ENCODE measurements at places on chromosomes 12 and 14.

DNA sequence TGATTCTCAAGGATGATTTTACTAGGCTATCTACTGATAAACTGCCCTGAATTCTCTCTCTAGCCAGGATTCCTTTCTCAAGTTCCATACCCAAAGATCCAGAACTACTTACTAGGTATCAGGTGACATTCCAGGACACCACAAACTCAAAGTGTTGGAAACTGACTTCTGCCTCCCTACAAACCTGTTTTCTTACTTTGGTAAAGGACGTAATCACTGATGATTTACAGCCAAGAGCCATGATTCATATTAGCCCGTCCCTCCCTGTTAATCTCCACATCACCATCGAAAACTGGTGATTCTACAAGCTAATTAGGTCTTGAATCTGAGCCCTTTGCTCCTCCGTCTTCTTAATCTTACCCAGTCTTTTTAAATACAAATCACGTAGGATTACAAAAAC lies 1.0 kb upstream of the ATG14 start:
- DNase-seq, result no peak

GRCh38 chr12:19462406-19462805 lies 23.1 kb downstream of the AEBP2 start:
- no peak for DNase-seq

- no peak for DNase-seq
Observed at GRCh38 chr14:38611928-38612327, 356.0 kb upstream of the CLEC14A start.

- no peak for DNase-seq
Observed at GRCh38 chr12:105401198-105401597, 70.7 kb downstream of the C12orf75 start.

DNA sequence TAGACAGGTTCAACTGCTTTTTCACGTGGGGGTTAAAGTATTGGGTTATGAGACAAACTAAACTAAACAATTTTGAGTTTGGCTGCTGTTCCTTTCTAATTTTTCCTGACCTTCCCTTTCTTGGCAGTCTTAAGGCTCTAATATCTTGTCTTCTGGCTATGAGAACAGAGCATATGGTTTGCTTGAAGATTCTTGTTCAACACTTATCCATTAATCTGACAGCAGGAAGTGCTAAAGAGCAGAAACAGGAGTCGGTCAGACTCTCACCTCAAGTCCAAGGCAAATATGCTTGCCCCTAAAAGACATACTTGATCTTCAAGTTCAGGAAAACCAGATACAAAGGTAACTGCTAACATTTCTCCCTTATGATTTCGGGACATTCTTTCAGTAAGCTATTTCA lies 52.6 kb upstream of the KCNJ8 start:
- no peak for DNase-seq

DNA sequence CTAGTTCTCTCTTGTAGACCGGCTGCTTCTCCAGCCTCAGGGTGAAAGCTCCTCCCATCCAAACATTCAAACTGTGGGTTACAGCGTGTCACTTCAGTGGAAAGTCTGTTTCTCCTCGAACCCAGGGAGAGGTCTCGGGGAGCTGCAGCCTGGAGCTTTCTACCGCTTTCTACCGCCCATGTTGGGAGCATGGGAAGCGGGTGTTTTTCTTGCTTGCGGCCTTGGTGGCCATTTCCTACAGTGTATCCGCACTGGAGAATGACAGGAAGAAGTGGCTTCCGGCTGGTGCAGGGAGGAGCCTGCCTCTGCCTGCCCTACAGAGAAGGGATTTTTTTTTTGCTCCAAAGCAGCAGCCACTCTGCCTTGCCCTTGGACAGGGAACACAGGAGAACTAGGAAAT lies 21.2 kb downstream of the ZFP36L1 start:
- DNase-seq, result no peak

- DNase-seq, result no peak
Observed at GRCh38 chr14:100138082-100138787, 21.2 kb downstream of the DEGS2 start.

- no peak for DNase-seq
Observed at GRCh38 chr14:79638672-79639266, 572.5 kb downstream of the DIO2 start.

- no peak for DNase-seq
Observed at GRCh38 chr12:120925740-120926563, 21.8 kb upstream of the SPPL3 start.

DNA sequence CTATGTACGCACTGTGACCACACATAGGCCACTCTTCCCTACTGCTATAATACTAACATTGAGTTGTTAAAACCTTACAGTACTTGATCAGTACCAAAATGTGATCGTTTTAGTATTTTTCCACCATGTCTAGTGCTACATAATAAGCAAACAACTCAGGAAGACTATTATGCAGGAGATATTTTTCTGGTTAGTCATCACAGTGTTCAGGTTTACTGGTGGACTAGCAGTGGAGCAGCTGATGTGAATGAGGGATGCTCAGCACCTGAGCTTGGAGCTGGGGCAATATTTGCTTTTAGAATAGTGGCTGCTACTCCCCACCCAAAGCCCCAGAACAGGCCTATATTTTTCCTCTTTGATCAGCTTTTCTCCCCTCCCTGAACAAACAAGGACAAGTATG lies 513.1 kb downstream of the KCNH5 start:
- no peak for DNase-seq

GRCh38 chr12:76084863-76085519 lies 506 bp upstream of the NAP1L1 start:
- peak; percentile 77 for DNase-seq

GRCh38 chr12:82886671-82887340 lies 200.1 kb downstream of the TMTC2 start:
- DNase-seq, result no peak

- DNase-seq, result no peak
Observed at GRCh38 chr14:105864651-105865265, 338.4 kb downstream of the TMEM121 start.

DNA sequence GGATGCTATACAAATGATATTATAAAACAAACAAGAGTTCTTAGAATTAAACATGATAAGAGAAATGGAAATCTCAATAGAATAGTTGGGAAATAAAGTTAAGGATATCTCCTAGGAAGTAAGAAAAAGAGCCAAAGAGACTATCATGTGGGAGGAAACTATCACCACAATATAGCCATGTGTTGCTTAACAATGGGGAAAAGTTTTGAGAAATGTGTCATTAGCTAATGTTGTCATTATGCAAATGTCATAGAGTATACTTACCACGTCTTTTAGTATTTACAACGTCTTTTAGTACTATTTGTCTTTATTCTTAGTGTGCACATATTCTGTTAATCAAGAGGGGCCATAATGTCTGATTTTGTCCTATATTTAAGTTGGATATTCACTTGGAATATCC lies 58.7 kb downstream of the ZNF641 start:
- DNase-seq, result no peak

GRCh38 chr14:35079742-35080141 lies 33.7 kb downstream of the FAM177A1 start:
- DNase-seq, result no peak

- no peak for DNase-seq
Observed at GRCh38 chr12:38585086-38585485, 268.5 kb downstream of the ALG10B start.

- no peak for DNase-seq
Observed at GRCh38 chr14:35940291-35940690, 114.2 kb downstream of the BRMS1L start.

GRCh38 chr12:122195405-122195804 lies 8.1 kb upstream of the B3GNT4 start:
- DNase-seq, result no peak

DNA sequence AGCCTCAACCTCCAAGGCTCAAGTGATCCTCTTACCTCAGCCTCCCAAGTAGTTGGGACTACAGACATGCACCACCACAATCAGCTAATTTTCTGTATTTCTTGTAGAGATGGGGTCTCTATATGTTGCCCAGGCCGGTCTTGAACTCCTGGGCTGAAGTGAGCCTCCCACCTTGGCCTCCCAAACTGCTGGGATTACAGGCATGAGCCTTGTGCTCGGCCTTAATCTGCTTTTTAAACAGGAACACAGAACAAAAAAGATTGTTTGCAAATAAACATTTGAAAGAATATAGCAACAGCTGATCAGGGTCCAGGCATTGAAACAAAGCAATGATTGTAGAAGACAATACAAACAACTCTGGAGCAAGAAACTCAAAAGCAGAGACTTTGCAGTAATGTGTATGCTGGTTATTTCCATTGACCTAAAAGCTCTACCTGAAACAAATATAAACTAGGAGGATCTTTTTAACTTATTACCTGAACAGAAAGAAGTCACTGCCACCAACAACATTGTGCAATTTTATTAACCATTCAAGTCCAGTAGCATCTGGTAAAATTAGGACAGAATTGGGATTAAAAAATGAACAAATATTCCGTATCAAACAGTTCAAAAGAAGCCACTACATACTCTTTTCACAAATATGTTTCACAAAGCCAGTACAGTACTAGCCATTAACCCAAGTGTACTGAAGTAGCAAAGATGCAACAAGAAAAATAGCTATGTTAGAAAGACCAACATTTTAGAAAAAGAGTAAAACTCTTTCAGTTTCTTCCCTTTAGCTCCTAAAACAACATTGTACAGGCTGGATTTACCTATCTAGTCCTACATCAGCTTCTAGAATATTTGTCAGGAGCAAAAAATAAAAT lies 14.2 kb downstream of the AMN1 start:
- DNase-seq, result no peak

DNA sequence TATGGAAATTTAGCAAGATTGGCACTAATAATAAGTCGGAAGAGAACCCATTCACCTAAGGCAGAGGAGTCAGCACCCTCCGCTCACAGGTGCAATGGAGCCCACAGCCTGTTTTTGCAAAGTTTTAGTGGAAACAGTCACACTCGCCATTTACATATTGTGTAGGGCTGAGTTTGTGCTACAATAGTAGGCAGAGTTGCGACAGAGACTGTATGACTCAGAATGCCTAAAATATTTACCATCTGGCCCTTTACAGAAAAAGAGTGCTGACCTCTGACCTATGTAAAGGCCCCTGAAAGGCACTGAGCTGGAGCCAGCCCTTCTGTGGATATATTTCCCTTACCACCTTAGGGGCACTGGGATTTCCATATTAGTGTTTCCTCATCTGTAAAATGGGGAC lies 79.0 kb downstream of the PRIMA1 start:
- DNase-seq, result no peak

DNA sequence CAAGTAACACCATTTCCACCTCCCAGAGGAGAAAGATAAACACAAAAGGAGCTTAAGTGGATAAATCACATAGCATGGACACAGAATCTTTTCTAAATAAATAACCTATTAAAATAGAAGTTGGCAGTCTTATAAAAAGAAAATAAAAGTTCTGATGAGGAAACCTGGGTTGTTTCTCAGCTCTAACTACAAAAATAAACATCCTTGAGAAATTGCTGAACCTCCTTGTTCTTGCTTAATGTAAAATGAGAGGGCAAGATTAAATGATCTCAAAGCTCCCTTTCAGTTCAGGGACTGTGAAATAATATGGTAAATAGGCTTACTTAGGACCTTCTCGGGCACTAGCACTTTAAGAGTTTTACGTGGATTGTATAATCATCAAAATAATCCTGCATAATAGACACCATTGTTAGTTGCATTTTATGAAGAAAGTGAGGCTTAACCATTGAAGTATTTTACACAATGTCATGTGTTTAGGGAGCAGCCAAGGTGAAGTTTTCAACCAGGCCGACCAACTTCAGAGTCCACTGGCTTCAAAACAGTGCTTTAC lies 214.0 kb upstream of the NOVA1 start:
- DNase-seq, result no peak

DNA sequence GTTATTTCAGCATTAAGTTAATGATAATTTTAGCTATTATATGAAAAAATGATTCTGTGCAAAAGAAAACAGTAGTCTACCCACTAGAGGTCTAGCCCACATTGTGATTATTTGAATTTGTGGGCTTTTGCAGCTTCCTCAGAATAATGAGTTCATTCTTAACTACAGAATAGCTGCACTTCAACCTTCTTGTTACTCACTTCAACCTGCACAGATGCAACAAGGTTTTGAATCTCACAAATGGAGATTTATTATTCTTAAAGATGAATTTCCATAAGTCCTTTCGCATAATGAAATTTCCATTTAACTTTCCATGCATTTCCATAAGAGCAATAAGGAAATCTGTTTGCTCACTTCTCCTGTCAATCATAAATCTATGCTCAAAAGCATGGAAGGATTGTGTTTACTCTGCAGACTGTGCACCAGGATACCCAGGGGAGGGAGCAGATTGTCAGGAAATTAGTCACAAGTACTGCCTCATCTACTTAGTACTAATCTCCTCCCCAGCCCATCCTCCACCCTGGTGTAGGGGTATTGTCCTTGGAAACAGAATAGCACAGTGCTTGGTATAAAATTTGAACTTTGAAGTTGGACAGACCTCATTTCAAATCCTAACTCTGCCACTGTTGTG lies 24.1 kb downstream of the PTGER2 start:
- DNase-seq, result no peak

GRCh38 chr14:105149146-105149781 lies 19.3 kb downstream of the JAG2 start:
- DNase-seq, result no peak

- no peak for DNase-seq
Observed at GRCh38 chr14:56199982-56200577, 81.9 kb downstream of the PELI2 start.

GRCh38 chr14:98798099-98798498 lies 473.9 kb downstream of the BCL11B start:
- peak; percentile 20 for DNase-seq

GRCh38 chr12:130818272-130818634 lies 20.8 kb downstream of the STX2 start:
- DNase-seq, result no peak

DNA sequence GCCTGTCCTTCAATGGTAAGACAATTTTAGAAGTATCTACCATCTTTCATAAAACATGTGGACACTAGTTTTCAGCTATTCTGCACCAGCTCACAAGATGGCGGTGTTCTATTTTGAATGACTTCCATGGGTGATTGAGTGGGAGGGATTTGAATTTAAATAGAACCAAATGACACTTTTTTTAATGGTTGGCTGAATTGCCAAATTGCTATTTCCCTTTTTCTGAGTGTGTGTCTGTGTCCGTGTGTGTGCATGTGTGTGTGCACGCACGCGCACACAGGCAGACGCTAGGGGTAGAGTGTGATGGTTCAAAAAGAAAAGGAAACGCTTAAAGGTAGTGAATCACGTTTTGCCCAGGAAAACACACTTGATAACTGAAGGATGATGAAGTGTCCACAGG lies 362.6 kb downstream of the DAD1 start:
- no peak for DNase-seq

- no peak for DNase-seq
Observed at GRCh38 chr14:74301594-74302151, 1.1 kb downstream of the ABCD4 start.

GRCh38 chr14:61516118-61516743 lies 179.1 kb upstream of the HIF1A start:
- DNase-seq, result no peak

- no peak for DNase-seq
Observed at GRCh38 chr12:46948936-46949545, 123.2 kb upstream of the SLC38A4 start.

Data from HEK293T (cell line).